ENCODE measurements at places on chromosomes 3 and 15.
A peak's percentile ranks its signal among the peaks of the same experiment; 100 is the strongest.

DNA sequence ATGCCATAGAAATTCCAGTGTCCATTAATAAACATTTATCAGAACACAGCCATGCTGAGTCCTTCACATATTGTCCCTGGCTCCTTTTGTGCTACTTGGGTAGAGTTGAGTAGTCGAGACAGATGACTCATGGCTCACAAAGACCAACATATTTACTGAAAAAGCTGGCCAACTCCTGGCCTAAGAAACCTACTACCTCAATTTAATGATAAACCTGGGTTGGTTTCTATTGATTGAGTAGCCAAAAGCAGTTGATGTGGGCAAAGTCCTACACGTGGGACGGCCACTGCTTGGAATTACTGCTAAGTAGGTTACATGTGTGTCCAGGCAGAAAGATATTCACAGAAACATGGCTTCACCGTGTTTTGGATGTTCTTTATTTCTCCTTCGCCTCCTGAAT lies 402.2 kb downstream of the NR2F2 start:
- no peak for DNase-seq

DNA sequence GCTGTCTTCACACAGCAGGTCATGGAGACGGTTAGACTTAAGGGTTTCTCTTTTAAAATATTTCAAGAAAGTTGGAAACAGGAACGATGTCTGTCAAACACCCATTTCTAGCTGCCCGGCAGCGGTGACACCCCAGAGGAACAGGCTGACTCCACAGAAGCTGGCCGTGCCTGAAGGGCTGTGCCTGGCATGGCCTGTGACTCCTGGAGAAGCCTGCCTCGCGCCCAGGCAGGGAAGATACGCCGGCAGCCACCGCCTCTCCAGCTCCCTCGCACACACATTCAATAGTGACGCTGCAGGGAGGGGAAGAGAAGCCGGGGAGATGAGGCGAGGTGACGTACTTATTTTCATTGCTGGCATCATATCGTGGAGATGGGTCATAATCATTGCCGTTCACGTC lies 59.9 kb downstream of the PCSK6 start:
- DNase-seq = no peak

- no peak for DNase-seq
Observed at GRCh38 chr3:170301405-170301804, 56.1 kb upstream of the SKIL start.

DNA sequence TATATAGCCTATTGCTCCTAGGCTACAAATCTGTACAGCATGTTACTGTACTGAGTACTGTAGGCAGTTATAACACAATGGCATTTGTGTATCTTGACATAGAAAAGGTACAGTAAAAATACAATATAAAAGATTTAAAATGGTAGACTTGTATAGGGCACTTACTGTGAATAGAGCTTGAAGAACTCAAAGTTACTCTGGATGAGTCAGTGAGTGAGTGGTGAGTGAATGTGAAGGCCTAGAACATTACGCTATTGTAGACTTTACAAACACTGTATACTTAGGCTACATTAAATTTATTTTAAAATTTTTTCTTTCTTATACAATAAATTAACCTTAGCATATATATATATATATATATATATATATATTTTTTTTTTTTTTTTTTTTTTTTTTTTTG lies 140.0 kb upstream of the UBE2E1 start:
- no peak for DNase-seq

DNA sequence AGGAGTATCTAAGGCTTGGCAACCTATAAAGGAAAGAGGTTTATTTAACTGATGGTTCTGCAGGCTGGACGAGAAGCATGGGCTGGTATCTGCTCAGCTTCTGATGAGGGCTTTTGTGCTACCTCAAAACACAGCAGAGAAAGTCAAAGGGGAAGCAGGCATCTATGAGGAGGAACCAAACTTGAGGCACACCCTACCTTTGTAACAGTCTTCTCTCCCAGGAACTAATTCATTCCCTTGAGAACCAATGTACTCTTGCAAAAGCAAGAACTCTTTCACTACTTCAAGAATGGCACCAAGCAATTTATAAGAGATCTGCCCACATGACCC lies 109.0 kb downstream of the CGGBP1 start:
- no peak for DNase-seq

DNA sequence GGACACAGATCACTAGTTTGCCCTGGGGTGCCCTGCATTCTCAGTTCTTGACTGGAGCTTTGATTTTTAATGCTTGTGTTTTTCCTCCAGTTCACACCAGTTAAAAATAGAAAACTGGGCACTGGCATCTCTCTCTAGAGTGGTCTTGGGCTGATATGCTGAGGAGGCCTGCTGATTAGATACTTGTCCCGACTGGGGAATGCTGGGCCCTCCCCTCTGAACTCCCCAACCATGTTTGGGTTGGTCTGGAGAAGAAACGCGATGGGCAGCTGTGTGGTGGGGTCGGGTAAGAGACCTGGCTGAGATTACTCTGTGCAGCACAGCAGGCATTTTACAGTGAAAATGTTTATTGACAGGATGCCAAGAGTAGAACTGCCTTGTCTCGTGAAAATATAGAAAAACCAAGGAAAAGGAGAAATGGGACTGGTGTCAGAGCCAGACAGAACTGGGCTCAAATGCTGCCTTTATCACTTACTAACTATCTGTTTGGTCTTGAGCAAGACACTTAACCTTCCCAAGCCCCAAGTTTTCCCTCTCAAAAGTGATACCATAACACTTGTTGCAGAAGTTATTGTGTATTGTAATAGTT lies 1.6 kb upstream of the ACTC1 start:
- no peak for DNase-seq

GRCh38 chr3:194672876-194673275 lies 885 bp upstream of the LSG1 start:
- no peak for DNase-seq

DNA sequence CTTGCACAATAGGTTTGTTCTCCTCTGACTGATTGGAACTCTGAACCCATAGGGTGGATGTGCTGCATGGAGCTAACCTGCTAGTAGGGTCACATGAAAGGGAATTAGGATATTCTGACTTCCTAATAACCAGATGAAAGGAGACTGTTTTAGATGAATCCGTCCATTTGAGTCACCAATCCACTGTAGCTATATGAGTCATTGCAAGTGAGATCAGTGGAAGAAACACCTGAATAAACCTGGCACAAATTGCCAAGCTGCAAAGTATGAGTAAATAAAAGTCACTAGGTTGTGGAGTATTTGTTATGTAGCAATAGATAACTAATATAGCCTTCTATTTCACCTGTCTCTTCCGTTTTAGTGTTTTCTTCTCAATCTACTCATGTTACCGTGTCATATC lies 584.4 kb downstream of the PDCD6IP start:
- no peak for DNase-seq

GRCh38 chr3:154356009-154356408 lies 31.7 kb upstream of the DHX36 start:
- no peak for DNase-seq

GRCh38 chr15:63135804-63136203 lies 14.1 kb downstream of the LACTB start:
- peak; percentile 40 for DNase-seq

GRCh38 chr15:26838742-26839460 lies 28.0 kb upstream of the GABRA5 start:
- DNase-seq = peak; percentile 30

DNA sequence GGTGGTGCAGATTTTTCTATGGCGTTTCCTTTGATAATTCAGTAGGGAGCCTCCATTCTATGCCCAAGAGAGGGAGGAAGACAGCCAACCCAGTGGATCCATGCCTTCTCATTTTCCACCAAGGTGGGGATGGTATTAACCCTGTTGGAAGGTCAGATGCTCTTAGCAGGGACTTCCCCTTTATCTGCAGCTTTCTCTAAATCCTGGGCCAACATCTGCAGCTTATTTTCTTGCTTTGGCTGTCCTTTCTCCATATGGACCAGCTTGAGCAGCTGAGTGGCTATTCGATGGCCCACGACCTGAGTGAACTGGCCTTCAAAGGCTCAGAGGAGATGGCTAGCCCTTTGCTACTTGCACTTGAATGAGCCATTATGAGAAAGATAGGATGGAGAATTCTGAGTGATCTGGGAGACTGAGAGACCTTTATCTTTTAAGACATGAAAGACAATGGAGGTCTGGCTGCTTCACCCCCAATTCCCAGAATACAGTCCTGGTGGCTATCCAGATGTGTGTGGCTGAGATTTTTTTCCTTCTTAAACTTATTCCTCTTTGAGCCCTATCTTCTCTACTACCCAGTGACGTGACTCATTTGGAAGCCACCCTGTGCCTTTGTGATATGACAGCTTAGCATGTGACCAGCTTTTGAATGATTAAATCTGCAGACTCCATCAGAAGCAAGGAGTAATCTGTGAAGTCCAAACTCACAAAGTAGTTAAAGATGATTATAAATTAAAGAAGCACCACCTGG lies 39.6 kb upstream of the TRAK1 start:
- no peak for DNase-seq

DNA sequence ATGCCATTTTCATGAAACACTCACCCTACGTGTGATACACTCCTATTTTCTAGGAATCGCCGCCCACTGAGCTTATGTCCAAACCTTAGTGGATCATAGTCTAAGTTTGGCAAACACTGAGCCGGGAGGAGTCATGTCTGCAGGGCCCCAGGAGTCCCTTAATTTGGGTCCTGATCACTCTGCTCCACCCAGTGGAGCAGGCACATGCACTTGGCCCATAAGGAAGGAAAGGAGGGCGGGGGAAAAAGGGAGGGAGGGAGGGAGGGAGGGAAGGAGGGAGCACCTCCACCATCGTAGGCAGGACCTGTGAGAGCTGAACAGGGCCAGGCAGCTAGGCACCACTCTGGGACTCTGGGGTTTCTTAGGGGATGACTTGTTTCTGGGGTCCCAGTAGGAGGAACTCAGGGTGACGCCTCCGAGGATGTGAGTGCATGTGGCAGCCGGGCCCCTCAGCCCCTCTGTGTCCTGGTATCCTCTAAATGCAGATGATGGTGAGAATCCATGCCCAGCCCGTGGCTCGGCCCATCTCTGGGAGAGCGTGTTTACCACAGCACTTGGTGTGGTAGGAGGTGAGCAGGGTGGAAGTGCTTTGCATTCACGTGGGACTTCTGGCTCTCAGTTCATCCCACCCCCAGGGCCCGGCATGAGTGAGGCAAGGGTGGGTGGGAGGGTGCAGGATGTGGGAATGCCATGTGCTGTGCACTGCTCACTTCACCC lies 109.4 kb downstream of the KLF13 start:
- DNase-seq = peak; percentile 59

GRCh38 chr3:134353831-134354611 lies 20.2 kb downstream of the AMOTL2 start:
- no peak for DNase-seq

DNA sequence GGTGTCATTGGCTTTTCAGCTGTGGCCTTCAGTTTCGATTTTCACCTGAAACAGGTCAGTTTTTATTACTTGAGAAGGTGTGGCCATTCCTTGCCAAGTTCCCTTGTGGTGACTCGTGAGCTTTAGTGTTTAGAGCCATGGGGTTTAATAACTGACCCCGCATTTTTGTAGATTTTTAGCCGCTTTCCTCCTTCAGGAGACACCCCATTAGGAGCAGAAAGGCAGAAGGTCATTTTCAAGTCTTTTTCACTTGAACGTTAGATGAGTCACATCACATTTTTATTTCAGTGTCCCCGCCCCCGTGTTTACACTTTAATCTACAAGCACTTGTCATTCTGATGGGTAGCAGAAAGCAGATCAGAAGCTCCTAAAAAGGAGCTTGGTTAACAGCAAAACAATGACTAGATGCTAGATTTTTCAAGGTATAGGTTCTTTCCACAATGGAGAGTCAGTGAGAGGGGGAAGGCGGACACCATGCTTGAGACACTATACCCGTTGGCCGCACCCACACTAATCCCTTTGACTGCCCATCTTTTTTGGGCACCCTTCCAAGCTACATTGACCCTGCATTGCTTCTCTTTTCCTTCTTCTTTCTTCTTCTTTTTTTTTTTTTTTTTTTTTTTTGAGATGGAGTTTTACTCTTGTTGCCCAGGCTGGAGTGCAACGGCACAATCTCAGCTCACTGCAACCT lies 132.7 kb downstream of the GHSR start:
- no peak for DNase-seq

GRCh38 chr3:99753268-99753975 lies 64.2 kb upstream of the CMSS1 start:
- peak; percentile 58 for DNase-seq

DNA sequence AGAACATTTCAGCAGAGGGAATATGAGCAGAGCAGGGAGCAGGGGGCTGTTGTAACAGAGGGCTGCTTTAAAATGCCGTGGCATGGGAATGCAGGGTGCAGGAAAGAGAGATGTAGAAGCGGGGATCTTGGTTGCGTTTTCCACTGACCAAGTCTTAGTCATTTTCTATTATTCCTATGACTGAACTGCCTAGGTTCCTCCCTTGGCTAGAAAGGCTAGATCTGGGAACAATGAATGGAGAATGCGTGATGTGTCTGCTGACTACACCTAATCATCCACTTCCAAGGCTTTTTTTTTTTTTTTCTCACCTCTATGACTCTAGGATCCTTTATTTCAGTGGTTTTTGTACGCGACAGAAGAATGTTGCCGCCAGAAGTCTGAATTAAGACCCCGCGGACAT lies 607.4 kb upstream of the TBL1XR1 start:
- DNase-seq = no peak

DNA sequence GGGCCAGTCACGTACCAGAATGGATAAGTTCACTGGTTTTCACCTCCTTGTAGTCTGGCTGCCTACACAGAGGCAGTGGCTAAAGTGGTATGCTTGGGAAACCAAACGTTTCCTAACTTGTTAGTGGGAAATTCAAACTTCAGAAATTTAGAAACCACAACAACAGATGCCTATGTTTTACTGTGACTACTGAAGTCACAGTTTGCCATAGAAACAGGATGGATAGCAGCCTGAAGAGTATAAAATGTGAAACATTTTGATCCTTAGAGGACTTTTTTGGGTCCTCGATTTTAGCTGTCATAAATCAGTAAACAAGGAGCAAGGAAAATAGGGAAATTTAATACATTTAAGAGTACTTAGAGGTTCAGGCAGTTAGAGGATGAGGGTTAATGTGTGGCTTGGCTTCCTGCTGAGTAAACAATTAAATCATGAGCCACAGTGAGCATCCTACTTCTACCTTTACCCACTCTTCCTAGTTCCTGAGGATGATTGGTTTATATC lies 48.6 kb downstream of the CMSS1 start:
- peak; percentile 61 for DNase-seq

DNA sequence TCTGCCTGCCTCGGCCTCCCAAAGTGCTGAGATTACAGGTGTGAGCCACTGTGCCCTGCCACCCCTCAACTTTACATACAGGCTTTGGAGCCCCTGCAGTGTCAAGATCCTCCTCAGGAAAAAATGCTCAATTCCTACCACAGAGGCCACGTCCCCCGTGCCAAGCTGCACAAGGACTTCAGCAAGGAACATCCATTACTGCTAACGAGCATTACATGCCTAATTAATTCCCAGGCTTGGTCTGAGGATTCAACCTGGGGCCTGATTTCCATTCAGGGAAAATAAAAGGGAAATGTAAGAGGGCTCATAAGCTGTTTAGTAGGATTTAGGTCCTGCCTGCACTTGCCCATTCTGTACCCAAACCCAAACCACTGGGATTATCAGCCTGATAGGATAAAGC lies 161.4 kb downstream of the RAB11A start:
- no peak for DNase-seq

GRCh38 chr15:86969364-86969763 lies 889.7 kb downstream of the AGBL1 start:
- DNase-seq = no peak

GRCh38 chr15:60551781-60552161 lies 72.8 kb upstream of the ICE2 start:
- DNase-seq = no peak

Measured in activated CD4-positive, alpha-beta T cell treated with anti-CD3 and anti-CD28 coated beads, Interleukin-10, Interleukin-2, amounts not matched to agents 100 ng/mL and 50 ng/mL, durations not matched to agents 16 hours and 8 hours (primary cell).